ENCODE measurements at places on chromosomes 7 and 10. TPM values are rescaled to one million over a fixed set of nuclear protein-coding genes. Genes with fewer than 3 reads are reported as not detected.

Gene SPDYE6
- total RNA-seq: not detected

Gene OR6B1
- not detected for total RNA-seq

Gene ADCYAP1R1
- not detected for total RNA-seq

Gene NRP1
- 118 TPM for total RNA-seq

Gene HHEX
- 12.5 TPM for total RNA-seq

Gene UCN3
- total RNA-seq: not detected

Gene CFAP69
- total RNA-seq: 4.8 TPM

All from A375 (cell line).